ENCODE measurements at places on chromosomes 12 and 14.

DNA sequence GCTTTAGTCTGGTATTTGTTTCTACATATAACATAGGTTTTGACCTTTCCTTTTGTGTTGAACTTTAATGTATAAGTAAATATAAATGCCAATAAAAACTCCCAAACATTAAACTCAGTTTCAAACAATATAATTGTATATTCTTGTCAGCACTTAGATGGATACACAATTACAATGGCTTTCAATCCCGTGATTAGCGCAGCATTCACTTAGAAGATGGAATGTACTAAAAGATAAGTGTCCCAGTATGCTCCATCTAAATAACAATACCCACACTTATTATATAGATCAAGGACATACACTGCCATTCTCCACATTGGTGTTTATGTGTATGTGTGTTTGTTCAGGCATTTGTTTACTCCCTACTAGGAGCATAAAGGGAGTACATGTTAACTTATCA lies 193.1 kb downstream of the SOX5 start:
- DNase-seq = no peak

DNA sequence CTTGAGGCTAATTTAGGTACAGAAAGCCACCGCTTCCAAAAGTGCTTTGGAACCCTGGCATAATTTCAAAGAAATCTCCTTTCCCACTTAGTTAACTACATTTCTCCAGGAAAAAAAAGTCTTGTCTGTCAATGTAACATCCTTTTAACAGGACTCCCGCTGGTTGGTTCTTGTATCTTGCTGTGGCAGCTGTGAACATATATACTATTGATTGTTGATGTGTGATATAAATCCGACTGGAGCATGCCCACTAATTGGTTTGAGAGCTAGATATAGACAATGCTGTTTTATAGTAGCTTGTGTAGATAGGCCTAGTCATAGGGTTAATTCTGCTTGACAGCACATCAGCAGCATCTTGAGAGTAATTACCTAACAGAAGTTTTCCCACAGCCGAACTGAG lies 89.6 kb downstream of the MSRB3 start:
- no peak for DNase-seq

GRCh38 chr12:63928305-63928704 lies 83.8 kb downstream of the SRGAP1 start:
- DNase-seq = no peak

DNA sequence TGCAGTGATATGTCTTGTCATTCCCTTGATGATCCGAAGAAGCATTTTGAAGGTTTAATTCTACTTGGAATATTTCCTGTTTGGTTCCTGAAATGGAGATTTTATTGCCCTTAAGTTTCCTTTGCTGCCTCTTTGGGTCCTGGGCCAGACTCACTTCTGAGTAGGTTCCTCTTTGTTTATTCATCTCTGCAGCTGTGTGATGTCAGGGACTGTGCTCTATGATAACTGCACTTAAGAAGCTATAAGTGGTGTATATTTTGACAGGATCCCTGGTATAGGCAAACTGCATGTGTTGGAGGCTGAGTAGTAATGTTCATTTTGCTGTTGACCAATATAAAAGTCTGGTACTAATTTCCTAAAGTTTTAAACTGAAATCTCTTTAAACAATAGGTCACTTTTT lies at the start of gene KLRC4:
Gene KLRC4 (minus strand): TSS at position 366 of the 400 bp plus-strand sequence. CDS start 182 bp downstream, at position 184.
- DNase-seq = peak; percentile 88

DNA sequence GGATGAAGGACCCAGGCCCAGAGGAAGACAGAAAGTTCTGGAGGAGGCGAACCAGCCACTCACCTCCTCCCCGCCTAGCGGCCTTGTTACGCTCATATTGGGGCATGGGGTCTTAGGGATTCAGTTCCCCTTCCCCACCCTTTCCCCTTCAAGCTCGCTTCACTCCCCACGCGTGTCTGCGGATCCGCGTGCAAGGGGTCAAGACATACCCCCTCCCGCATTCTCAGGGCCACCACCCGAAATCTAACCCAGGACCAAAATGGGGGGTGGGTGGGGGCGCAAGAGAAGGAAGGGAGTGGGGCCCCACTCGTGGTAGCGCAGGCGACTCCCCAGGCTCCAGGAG lies 584 bp upstream of the RFX4 start:
- no peak for DNase-seq

GRCh38 chr14:102086972-102087761 lies at the start of gene HSP90AA1:
Gene HSP90AA1 (minus strand): TSS chr14:102087044. CDS start chr14:102086378, 666 bp downstream.
- peak; percentile 94 for DNase-seq

GRCh38 chr12:51472984-51473383 lies 48.4 kb downstream of the SLC4A8 start:
- DNase-seq = no peak

GRCh38 chr14:105324080-105324778 lies 9.7 kb downstream of the PACS2 start:
- DNase-seq = no peak

DNA sequence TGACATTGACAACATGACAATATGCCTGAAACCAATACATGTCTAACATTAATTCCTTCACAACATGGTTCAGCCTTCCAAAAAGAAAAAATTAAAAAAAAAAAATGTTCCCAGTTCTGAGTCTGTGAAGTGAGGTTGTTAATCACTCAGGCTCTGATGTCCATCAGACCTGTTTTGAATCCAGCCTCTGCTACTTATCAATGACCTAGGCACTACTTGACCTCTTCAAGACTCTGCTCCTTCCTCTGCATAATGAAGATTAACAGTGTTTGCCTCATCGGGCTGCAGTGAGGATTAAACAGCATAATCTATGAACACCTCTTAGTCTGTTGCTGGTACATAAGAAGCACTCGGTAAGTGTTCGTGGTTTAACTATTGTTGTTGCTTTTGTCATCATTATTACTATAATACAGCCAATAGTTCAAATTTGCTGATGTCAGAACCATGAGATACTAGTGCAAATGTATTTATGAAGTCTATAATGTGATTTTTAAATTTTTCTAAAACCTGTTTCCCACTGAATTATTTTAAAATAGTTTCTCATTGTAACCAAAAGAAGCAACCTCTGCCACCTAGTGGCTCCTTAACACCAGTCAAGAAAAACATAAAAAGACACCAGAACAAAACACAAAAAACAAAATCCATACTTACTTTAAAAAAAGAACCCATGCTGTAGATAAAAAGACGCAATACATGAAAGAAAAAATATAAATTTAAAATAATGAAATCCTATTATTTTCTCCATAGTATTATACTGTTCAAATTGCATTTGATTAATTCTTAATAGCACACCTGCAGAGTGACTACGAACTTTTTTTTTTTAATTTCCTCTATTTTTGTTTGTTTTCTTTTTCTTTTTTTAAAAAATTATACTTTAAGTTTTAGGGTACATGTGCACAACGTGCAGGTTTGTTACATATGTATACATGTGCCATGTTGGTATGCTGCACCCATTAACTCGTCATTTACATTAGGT lies 20.3 kb upstream of the TMX1 start:
- DNase-seq = peak; percentile 71

GRCh38 chr12:114682106-114682784 lies 1.7 kb downstream of the TBX3 start:
- DNase-seq = no peak

DNA sequence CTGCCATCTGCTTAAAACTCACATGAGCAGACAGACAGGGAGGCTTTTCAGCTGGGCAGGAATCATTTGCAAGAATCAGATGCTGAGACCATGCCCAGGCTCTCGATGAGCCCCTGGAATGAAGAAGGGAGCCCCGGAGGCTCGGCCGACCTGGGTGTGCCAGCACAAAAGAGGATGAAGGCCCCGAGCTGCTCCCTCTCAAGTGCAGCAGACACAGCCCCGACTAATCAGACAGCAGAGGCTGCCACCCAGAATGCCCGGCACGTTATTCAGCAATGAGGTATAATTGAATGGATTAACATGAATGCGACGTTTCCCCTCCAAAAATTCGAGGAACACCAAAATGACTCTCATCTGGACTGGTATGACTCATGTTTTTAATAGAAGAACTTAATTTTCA lies 58.9 kb downstream of the BCL11B start:
- no peak for DNase-seq

- no peak for DNase-seq
Observed at GRCh38 chr12:3628629-3629028, 124.3 kb downstream of the CRACR2A start.

- no peak for DNase-seq
Observed at GRCh38 chr12:58671196-58671595, 249.1 kb downstream of the LRIG3 start.

GRCh38 chr14:72699852-72700257 lies 194.0 kb downstream of the DPF3 start:
- DNase-seq = peak; percentile 33

DNA sequence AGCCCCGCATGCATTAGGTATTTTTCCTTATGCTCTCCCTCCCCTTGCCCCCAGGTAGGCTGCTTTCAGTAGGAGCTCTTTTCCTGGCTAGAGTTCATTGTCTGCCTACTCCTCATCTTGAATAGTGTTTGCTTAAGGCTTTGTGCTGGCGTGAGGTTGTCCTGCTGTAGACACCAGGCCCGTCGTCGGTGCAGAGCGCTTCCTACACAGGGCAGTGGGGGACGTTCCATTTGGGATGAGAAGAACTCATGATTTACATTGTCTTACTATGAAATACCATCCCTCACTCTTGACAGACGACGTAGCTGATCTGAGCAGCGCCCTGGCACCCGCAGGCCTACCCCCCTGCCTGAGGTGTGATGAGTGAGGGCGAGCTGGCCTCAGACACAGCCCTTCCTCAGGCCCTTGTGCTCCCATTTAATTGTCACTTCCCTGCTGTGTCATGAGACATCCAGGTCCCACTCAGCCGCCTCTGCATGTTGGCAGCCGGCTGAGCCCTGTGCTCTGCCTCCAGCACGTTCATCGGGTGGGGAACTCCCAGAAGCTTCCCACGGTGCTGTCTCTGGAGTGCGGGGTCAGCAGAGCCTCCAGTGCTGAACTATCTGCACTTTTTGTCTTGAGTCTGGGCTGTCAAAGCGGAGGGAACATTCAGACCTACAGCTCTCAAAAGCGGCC lies 76.0 kb downstream of the WDR20 start:
- DNase-seq = no peak

- DNase-seq = peak; percentile 94
Observed at GRCh38 chr12:46473634-46474329, 101.2 kb upstream of the SLC38A2 start.

DNA sequence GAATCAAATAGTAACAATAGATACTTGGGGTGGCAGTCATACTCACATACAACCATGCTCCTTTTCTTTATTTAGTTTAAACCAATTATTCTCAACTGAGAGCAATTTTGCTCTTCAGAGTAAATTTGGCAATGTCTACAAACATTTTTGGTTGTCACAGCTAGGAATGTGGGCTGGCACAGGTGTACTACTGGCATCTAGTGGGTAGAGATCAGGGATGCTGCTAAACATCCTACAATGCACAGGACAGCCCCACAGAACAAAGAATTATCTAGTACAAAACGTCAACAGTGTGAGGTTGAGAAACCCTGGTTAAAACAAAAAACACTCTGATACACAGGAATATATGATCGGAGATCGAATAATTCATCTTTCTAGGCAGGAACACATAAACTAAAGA lies 186.5 kb downstream of the NELL2 start:
- no peak for DNase-seq

DNA sequence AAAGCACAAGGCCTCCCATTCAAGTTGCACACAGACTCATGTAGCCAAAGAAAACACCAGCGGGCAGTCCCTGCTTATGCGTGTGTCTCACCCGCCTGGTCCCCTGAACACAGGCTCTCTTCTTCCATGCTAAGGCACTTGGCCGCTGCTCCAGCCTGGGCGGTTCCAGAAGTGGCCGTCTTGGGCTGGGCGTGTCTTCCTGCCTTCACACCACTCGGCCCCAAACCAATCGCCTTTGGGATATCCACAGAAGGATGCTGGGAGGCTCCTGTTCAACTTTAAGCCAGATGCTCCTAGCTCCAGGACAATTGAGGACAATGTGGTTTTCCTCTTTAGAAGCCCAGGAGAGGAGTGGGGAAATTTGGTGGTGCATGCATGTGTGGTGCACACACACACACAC lies 2.2 kb downstream of the SCARB1 start:
- no peak for DNase-seq

- DNase-seq = no peak
Observed at GRCh38 chr12:109673884-109674283, 39.7 kb upstream of the FAM222A start.

- no peak for DNase-seq
Observed at GRCh38 chr14:87877877-87878276, 115.1 kb downstream of the GALC start.

GRCh38 chr12:52439420-52439819 lies 5.2 kb upstream of the KRT75 start:
- no peak for DNase-seq

DNA sequence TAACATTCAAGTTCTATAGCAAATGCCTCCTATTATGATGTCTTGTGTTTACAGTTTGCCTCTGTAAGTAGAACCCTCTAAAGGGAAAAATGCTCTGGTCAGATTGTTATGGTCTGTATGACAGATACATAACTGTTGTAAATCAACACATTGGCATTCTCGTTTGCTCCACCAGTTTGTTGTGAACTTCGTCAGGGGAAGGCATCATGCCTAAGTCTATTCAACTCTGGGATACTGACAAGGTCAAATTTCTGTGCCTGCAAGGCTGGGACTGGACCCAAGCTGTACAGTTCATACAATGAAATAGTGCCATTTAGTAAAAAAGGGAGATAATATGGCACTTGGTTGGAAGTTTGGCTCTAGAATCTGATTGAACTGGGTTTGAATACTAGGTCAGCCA lies 392.3 kb downstream of the RAD51B start:
- no peak for DNase-seq

DNA sequence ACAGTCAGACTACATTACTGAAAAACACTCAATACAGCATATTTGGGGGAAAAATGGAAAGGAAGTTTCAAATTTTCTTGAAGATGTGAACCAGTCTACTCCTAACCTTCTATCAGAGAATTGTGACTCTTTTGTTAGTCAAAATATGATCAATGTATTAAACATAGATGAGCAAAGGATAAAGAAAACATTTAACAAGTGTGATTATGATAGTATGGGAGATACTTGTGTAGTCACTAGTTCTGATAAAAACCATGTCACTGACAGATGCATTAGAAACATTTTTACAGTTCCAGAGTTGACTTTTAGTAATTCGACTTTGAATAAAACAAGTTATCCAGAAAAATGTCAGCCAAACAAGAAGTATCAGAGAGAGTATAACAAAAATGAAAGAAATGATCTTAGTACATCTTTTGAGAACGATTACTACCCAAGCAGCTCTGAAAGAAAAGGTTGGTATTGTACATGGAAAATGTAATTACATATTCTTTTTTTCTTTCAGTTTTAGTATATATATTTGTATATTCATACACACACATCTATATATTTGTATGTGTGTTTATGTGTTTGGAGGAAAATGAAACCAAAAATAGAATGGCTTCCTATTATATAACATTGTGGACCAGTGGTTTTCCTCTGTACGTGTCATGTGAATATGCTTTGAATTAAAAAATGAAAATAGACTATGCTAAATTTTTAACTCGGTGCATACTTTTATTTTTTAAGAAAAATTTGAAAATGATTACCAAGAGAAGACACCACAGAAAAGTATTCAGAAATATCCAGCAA lies 63.3 kb upstream of the ABCD2 start:
- DNase-seq = no peak

GRCh38 chr14:71497645-71498086 lies 434.6 kb upstream of the RGS6 start:
- no peak for DNase-seq

Data from common myeloid progenitor, CD34-positive (primary cell).